SHP77 treated with DMSO at 0.1 percent for 48 hours (cell line): ENCODE measurements at places on chromosomes 12 and 14.

DNA sequence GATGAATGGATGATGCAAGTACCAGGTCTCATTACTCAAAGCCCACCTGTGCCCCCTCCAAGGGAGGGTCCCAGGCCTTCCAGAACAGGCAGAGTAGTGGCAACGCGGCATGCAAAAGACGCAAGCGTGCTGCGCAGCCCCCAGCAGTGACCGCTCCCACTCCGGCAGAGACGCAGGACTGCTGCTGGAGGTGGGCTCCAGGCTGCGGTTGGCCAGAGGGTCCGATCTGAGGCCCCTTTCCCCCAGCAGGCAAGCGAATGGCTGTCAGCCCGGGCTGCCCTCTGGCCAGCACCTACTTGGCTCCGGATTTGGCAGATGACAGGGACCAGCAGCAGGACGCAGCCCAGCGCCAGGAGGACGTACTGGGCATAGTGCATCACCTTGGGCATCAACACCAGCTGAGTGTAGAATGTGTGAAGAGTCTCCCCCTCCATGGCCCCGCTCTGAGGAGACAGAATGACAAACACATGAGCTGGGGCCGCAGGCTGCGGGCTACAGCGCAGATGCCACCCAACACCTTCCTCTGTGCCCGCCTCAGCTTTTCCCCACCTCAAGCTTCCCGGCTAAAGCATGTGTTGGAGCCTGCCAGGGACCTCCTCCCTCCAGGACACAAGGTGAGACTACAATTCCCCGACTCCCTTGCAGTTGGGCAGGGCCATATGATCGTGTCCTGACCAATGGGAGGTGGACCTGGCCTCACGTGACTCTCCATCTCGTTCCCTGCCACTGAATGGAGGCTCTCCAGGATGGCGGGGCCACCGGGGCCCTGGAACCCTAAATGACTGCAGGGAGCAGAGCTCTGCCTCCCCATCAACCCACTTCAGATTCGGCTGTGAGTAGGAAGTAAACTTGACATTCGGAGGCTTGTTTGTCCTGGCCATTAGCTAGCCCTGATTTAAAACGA is 77.4 kb downstream of the SCARB1 start:
- DNase-seq = no peak

DNA sequence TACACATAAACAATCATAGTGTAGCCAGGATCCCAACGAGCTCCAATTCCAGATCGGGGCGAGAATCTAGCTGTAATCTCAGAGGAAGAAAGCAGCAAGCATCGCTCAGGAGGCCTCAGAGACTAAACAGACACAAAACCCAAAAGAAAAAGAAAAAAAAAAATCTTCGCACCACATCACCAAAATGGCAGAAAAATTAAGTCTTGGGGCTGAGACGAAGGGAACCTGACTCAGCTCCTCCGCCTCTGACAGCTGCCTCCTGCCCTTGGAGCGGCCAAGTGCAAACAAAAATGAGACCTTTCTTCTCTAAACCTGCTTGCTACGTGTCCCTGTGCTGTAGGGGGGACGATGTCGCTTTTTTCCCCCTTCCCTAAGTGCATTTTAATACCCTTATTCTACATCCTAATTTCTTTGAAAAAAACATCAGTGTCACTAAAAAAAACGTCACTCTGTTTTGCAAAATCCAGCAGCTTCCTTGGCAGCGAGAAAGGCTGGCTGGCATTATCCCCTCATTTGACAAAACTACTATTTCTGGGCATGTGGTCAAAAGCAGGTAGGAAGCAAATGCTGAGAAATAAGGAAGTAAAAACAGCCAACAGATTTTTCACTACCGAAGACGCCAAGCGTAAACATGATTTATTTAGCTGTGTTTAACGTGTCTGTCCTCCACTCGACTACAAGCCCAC is 30.5 kb downstream of the BCL11B start:
- no peak for DNase-seq

DNA sequence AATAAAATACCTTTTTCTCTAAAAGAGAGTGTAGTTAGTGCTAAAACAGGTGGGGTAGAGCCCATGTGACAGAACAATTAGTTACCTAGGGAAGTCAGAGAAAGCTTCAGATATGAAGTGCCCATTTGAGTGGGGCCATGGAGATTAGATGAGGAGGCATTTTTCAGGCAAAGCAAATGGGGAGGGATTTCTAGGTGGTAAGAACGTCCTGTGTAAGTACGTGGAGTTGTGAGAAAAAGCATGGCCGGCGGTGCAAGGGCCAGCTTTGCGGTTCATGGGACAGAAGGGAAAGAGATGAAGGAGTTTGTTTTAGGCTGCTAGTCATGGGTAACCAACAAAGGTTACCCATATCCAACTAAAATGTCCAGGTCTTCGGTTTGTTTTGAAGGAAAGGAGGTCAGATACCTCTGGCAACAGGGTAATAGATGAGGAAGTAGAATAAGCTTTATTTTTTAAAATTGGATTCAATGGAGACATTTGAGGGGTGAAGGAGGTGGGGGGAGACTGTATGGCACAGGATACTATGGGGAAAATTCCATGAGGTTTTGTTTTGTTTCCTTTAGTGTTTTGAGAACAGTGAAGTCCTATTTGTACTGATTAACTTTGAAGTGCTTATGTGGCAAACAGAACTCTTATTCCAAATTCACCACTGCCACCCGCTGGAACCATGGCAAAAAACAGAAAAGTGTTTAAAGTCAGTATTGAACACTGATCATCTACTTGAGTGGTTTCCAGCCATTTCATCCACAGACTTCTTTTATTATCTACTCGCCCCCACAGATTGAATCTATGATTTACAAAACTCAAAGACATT is 10.0 kb upstream of the SNRPF start:
- DNase-seq = no peak

DNA sequence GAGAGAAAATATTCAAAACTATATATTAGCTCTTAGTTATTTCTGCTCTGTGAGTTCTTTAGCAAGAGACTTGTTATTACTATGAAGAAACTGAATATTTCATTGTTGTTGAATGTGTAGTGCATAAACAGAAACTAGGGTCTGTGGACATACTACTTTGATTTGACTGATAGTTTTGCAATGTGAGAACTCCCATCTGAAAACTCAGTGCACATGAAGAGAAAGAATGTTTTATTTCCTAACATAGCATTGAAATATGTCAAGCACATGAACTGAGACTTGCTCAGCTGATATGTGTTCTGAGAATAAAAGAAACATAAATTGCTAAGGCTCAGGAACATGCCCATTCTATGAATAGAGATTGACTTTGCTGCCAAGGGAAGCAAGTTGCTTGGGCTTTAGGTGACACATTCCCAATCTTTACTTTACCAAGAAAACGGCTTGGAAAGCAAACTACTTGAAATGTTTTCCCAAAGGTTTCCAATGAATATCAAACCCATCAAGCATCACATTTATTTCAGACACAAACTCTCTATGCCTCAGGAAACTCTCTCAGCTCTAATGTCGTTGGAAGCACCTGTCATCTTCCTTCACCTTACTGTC is 290.4 kb downstream of the SLC16A7 start:
- DNase-seq = no peak

DNA sequence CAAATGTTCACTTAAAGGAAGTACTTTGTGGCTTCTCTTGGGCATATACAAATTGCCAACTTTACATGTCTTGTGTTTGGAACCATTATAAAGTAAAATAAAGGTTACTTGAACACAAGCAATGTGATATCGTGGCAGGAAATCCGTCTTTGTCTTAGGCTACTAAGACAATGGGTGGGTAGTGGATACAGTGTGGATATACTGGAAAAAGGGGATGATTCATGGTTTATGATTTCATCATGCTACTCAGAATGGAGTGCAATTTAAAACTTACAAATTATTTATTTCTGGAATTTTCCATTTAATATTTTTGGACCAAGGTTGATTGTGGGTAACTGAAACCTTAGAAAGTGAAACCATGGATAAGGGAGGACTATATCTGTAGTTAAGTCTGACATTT is 48.4 kb downstream of the MYRFL start:
- DNase-seq = no peak

DNA sequence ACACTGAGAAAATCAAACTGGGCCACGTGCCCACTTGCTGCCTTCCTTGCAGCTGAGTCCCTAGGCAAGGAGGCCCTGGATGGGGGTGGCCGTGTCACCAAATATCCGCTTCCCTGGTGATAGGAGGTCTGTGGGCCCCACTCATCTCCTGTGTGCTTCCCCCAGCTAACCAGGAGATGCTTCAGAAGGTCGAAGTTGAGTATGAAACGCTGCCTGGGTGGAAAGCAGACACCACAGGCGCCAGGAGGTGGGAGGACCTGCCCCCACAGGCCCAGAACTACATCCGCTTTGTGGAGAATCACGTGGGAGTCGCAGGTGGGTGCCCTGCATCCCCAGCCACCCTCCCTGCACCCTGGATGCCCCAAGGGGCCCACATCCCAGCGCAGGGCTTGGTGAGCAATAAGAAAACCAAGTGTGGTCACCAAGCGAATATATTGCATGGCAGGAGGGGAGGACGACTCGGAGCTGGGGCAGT is 6.8 kb upstream of the SIVA1 start:
- no peak for DNase-seq

DNA sequence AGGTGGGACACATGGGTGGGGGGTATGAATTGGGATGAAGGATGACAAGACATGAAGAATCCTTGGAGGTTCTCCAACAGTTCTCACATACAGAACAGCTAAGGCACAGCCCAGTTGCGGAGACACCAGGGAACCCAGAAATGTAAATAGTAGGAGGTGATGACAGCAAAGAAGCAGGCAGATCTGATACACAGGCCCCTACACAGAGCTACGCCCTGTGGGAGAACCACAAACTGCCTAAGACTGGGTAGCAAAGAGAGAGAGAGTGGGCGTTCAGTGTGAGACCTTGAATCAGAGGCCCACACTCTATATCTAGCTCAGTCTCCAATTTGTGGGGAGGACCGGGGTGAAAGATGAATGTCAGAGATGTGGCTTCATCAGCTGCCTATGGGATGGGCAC is 9.5 kb upstream of the NUMB start:
- DNase-seq = no peak
